ENCODE measurements at places on chromosomes 3 and 15.

DNA sequence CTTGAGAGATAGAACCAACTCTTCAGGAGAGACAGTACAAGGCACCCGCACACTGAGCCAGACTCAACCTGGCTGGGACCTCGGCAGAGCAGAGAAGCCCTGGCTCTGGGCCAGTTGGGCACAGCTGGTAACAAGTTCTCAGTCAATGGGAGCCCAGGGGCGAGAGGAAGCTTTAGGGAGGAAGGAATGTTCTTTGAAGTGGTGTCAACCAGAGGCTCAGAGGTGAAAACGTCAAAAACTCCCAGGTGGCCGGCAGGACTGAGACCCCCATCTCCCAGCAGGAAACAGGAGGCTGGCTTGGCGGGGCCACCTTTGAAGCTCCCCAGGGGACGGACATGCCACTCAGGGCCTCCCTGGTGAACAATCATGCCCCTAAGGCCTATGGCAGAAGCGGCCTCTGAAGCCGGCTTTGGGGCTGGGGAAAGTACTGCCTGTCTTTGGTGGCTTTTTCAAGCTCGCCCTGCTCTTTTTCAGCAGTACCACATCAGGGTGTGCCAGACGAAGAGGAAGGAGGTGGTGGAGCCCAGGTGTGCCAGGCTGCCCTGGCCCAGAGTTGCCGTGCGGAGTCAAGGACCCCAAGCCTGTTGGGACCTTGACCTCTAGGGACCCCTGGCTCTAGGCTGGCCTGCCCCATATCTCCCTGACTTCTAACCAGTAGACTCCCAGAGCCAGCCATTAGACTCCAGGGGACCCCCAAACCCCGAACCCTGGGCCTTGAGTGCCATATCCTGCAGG is 16.7 kb upstream of the TBC1D21 start:
- DNase-seq: no peak

DNA sequence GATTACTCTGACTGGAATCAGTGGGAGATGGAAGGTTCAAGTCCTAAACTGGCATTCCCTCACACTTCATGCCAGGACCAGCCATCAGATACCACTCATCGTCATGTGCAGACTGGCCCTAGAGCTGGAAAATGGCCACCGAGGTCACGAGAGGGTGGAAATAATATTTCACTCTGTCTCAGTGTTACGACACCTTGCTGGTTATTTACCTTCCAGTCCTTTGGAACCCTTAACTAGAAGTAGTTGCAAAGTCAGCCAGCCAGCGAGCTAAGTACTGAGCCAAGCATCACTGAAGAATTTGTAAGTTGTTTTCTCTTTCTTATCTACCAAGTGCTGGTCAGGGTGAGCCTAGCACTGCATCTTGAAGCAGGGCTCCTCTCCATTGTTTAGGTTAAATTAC is 309.9 kb upstream of the RASGRP1 start:
- DNase-seq: no peak

DNA sequence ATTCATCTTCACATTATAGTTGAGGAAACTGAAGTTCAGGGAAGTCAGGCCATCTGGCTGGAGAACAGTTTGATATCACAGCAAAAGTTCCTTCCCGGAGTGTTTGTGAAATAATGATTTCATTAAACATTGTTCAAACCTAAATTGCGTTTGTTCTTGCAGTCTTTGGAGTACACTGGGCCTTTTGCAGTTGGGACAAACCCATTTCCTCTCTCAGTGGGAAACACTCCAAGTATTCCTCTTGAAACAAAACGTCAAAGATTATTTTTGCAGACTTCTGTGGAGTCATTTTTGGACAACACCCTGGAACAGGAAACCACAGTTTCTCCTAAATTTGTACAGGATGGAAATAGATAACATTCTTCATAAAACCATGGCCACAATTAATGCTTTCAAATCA is 287.5 kb downstream of the PTPRG start:
- no peak for DNase-seq

- DNase-seq: no peak
Observed at GRCh38 chr15:67331676-67332075, 77.1 kb downstream of the IQCH start.

- DNase-seq: no peak
Observed at GRCh38 chr3:113514265-113514769, 639 bp downstream of the SPICE1 start.

DNA sequence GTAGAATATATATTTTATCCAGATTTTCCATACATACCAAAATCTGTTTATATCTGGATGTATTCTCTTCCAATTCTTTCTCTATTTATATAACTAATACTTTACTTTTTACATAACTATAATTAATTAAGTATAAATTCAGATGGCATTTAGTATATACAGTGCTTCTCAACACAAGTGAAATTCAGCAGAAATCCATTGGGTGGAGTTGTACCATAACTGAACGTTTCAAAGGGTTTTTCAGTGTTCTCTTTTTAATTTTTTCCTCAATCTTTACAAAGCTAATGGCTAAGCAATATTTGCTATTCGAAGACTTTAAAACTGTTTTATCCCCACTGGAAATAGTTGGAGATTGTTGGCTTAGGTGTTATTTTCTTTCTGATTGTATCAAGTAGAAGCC is 13.9 kb upstream of the ZBBX start:
- no peak for DNase-seq

DNA sequence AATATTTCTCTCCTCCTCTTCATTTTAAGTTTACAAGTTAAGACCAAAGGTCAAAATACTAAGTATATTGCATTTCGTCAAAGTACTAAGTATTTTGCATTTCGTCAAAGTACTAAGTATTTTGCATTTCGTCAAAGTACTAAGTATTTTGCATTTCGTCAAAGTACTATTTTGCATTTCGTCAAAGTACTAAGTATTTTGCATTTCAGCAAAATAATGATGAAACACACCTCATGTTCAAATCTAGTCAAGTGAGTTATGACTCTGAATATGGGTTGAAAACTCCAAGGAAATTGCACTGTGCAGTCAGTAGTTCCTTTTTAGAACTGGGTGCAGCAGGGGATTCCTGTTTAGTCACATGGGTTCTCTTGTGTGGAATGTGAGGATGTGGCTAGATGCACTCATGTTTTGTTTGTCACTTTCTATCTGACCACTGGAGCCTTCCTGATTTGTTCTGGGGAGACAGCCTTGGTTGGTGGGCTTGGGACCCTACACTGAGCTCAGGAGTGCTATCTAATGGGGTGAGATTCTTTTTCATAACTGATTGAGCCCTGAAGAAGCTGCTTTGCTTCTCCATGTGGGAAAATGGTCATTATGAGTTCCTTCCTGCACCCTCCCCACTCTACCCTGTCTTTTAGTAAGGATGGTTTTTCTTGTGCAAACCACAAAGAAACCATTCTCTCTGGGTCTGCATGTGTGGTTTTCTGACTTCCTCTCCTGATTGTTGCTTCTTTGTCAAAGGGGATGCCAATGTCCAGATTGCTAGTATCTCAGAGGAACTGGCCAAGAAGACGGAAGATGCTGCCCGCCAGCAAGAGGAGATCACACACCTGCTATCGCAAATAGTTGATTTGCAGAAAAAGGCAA is 73.4 kb downstream of the CCK start:
- DNase-seq: no peak

- no peak for DNase-seq
Observed at GRCh38 chr3:113910966-113911365, 36.8 kb upstream of the ZDHHC23 start.

DNA sequence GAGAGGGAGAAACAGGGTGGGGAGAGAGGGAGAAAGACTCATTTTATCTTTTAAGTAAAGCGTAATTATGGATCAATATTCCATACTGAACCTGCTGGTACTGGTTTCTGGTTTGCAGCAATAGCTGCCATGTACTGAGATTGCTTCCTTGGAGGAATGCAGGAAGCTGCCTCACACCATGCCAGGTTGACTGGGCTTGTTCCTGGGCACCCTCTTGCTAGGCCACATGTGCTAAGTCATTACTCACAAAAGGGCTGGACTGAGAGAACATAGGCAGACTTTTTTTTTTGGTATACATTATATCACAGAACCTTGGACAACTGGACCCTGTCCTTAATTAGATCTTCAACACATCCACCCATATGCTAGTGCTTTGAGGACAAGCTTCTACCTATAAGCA is 193.4 kb downstream of the ZNF621 start:
- DNase-seq: no peak

GRCh38 chr15:99959326-99959725 is 226.1 kb upstream of the LYSMD4 start:
- no peak for DNase-seq

GRCh38 chr3:194443901-194444300 is 42.9 kb downstream of the ATP13A3 start:
- DNase-seq: no peak

- DNase-seq: no peak
Observed at GRCh38 chr15:45780352-45780751, 145.5 kb downstream of the SQOR start.

DNA sequence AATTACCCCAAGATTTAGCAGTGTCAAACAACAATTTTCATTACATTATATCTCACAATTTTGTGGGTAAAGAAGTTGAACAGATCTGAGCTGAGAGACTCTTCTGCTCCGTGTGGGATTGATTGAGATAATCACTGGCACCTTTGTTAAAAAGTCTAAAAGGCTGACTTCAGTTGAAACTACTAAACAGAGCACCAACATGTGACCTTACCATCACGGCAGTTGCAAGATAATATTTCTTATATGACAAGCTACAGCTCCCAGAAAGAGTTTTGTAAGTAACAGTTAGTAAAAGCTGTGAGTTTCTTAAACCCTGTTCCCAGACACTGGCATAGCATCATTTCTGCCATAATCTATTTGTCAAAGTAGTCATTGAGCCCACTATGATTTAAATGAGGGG is 25.0 kb downstream of the CGGBP1 start:
- DNase-seq: no peak

GRCh38 chr15:20341901-20342600 is 199.5 kb downstream of the GOLGA6L6 start:
- no peak for DNase-seq

DNA sequence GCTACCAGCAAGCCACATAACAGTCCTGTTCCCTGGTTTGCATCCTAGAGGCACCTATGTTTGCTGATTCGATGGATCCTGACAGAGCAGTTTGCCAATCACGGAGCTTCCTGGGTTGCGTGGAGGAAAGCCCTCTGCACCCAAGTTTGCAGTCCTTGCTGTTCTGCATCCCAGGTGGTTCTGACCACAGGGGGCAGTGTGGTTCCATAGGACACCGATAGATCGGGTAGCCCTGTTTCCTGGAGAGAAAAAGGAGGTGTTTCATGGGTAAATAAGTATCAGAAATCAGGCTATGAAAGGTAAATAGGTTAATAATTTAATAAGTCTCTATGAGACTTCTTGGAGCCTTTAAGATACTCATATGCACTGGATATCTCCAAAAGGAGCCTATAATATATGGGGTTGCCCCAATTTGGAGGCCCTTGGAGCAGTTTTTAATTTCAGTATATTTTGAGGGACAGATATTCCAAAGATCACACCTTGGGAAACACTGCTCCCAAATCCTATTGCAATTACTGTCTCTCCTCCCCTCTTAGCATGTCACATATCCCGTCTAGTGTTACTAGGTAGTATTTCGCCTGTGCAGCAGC is 194.6 kb upstream of the TPM1 start:
- DNase-seq: no peak

GRCh38 chr3:63528325-63529000 is 124.0 kb upstream of the SNTN start:
- no peak for DNase-seq

Measured in stimulated activated CD8-positive, alpha-beta memory T cell treated with anti-CD3 and anti-CD28 coated beads, Interleukin-15, amount 100 ng/mL, for 4 hours (primary cell).